ENCODE measurements at places on chromosomes 11 and 22.

DNA sequence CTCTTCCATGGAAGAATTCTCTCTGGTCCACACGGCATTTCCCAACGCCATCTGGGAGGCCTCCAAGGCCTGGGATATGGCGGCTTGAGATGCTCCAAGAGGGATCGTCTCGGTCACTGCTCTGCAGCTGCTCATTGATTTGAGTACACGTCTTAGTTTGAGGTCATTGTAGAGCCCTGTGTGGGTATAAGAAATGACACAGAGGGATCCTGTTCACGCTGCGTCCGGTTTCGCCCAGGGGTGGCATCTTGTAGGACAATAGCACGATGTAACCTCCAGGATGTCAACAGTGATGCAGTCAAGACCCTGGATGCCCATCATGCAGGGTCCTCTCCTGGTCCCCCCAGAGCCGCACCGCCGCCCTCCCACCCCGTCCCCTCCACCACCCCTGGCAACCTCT is 564.6 kb downstream of the BRD1 start:
- DNase-seq, result no peak

DNA sequence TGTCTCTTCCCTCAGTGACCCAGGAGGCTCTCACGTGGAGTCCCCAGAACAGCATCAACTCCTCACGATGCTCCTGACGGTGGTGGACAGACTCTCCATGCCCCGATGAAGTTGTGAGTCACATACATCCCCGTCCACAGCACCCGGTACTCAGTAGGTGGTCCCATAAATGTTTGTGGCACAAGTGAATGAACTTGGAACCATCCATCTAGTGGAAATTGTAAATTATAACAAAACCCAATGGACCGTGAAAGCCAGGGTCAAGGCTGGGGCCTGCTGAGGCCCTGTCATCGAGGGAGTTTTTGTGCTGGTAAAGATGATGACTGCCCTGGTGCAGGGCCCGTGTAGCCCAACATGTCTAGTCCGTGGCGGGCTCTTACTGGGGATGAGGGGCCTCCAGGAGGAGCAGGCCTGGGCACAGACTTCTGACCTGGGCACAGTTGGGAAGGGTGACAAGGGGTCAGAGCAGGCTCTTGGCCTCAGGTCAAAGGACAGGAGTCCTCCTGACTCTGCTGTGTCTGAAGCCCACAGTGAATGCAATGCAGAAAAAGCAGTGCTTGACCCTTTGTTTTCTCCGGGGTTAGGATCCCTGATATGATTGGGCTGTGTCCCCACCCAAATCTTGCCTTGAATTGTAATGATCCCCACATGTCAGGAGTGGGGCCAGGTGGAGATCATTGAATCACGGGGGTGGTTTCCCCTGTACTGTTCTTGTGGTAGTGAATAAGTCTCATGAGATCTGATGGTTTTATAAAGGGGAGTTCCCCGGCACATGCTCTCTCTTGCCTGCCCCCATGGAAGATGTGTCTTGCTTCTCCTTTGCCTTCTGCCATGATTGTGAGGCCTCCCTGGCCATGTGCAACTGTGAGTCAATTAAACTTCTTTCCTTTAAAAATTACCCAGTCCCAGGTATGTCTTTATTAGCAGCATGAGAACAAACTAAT is 20.0 kb upstream of the SMIM38 start:
- no peak for DNase-seq

DNA sequence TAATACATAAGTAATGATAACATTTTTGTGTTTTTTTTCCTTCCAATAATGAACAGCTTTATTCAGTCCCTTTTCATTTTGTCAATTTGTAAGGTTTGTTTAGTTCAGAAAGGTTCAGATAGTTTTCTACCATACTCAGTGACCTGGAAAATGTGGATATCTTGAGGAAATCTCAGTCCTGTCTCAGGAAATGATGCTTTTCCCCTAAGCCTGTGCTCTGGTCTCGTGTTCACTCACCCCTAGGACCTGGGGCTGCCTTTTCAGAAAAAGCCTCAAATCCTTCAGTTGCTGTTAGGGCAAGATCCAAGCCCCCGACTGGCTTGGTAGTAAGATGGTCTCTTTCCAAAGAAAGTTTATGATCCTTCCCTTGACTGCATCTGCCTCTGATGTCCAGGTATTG is 21.8 kb downstream of the MS4A6A start:
- DNase-seq, result no peak

GRCh38 chr11:67252831-67253239 is 13.4 kb upstream of the GRK2 start:
- DNase-seq, result no peak

- DNase-seq, result no peak
Measured at GRCh38 chr11:72225411-72225951, 914 bp downstream of the INPPL1 start.

- no peak for DNase-seq
Measured at GRCh38 chr11:34149786-34150185, 44.4 kb downstream of the NAT10 start.

DNA sequence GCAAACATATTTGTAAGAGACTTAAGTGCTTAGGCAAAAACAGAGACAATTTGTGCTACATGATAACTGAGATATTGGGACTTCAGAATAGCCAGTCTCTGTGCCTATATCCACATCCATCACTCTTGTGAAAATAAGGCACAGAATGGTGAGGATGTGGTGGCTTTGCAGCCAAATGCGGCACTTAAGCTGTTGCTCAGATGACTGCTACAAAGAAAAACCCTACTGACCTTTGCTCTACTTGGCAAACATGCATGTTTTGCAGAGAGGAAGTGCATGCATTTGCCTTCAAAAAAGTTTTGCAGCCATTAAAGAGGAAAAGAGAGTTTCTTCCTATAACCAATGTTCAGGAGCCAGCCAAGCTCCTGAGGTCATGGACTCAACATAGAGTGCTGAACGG is 675.0 kb upstream of the KIRREL3 start:
- no peak for DNase-seq

DNA sequence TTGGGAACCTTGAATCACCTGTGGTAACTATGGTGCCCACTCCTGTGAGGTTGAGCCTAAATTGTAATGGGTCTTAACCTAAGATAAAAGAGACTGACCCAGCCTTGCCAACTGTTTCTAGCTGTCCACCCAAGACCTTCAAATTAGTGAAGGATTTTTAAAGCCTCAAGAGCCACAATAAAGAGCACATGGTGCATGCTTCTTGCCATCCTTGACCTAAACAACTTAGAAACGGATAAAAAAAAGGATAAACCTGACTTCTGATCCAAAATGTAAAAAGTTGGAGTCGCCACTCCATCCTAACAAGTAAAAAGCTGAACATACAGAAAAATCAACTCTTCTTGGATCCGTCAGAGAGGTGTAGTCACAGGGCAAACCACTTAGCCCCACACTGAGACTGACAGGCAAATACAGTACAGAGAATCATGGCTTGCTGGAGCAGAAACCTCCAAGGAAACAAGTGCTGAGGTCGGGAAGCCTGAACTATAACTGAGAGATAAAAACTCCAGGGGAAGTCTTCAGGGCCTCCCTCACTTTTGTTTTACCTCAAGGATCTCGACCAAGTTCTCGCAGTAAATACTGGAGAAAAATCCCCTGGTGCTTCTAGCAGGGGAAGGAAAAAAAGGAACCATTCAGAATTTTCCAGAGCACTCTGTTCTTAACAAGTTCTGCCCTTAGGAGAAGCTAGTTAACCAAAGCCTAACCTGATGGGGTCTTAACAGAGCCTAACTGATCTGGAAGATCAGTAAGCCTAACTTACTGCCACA is 16.3 kb downstream of the ENTHD1 start:
- no peak for DNase-seq

DNA sequence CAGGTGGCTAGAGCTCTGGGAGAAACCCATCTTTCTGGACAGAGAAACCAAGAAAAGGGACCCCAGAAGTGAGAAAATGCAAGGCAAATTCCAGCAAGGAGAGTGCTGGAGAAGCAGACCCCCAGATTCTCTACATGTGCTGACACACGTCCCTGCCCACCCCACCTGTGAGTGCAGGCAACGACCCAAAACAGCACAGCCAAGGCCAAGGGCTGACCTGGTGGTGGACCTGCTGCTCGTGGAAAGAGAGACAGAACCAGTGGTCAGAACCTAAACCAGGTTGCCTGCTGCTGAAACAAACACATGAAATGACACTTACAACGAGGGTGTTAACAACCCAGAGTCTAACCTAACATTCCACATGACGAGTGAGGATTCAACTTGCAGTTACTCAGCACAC is 24.6 kb downstream of the TRMU start:
- no peak for DNase-seq

Data from Right ventricle myocardium inferior (tissue), 1 donor.